ENCODE measurements at places on chromosomes 12 and 14.
A peak's percentile ranks its signal among the peaks of the same experiment; 100 is the strongest.

DNA sequence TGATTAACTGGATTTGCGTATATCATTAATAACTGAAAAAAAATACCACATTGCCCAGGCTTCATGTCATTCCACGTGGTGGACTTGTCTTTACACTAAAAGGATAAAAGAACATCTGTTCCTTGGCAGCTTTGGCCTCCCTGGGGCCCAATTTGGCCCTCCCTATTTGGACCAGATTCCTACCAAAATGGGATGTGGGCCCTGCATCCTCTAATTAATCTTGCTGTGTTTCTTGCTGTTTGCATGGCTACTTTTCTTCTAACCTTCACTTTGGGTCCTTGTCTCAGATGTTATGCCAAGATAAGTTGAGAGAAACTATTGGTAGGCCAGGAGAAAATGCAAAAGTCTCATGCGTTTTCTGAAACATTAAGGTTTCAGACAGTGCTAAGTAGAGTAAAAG, 57.5 kb downstream of the PTHLH start:
- DNase-seq, result no peak

DNA sequence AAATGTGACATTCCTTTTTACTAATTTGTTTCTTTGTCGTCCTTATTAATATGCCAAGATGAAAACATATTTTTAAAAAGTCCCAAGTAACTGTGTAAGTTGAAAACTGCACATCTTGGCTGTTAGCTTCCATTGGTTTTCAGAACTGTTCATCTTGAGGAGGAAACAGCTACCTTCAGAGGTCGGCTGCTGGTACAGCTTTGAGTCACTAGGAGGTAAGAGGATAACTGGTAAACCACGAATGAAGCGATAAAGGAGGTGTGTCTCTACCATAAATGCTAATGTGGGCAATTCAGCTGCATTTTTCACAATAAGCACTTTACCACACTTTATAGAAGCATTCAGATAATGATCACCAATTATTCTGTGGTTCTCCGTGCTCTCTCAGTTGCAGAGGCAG, 137.5 kb upstream of the KRAS start:
- no peak for DNase-seq

- DNase-seq, result no peak
Observed at GRCh38 chr14:51697848-51698247, 46.1 kb downstream of the FRMD6 start.

DNA sequence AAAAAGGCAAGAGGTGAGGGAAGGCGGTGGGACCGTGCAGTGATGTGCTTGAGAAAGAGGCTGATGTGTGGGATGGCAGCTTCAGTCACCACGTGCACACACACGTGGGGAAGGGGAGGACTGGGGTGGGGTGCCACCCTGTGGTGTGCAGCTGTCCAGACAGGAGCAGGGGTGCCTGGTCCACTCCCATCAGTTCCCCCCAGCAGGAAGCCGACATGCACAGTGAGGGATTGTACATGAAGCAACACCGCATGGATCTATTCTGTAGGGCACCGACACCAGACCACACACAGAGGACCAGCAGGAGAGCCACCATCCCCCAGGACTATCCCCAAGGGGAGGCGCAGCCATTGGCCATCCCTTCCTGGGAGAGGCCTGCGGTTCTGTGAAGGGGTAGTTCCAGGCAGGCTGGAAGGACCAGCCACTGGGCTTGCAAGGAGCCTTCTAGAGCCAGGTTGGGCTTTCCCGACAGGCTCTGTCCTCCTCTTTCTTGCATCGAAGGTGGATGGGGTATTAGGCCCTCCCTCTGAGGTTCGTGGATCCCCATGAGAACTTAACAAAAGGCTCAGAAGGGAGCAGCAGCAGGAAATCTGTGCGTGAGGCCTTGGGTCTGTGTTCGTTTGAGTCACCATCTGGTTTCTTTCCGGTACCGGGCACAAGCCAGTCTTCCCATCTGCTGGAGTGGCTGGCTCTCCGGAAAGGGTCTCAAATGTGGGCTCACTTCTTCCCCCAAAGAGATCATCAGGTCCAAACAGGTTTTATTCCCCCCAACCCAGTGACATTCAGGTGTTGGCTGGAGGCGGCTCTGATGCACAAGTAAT, 59.8 kb downstream of the PLEKHG3 start:
- no peak for DNase-seq

GRCh38 chr12:50186681-50187080, 19.5 kb upstream of the CERS5 start:
- no peak for DNase-seq

DNA sequence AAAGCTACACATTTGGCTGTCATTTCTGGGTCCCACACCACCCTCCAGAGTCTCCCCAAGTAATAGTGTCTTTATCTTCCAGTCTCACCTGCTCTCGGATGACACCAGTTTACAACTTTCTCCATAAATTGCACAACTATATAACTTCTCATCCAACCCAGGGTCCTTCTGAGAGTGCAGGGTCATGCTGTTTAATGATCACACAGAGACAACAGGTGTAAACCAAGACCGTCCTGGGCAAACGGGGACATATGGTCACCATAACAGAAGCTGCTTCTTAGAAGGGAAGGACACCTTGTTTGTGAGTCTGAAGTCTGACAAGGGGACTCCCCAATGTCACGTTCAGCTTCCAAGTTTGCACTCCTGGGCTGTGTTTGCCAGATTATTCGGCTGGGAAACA, 74.3 kb downstream of the MAP1LC3B2 start:
- DNase-seq, result no peak

- DNase-seq, result no peak
Observed at GRCh38 chr14:64729386-64730060, 25.3 kb downstream of the PLEKHG3 start.

GRCh38 chr12:71731439-71732356, 23.0 kb upstream of the RAB21 start:
- no peak for DNase-seq

DNA sequence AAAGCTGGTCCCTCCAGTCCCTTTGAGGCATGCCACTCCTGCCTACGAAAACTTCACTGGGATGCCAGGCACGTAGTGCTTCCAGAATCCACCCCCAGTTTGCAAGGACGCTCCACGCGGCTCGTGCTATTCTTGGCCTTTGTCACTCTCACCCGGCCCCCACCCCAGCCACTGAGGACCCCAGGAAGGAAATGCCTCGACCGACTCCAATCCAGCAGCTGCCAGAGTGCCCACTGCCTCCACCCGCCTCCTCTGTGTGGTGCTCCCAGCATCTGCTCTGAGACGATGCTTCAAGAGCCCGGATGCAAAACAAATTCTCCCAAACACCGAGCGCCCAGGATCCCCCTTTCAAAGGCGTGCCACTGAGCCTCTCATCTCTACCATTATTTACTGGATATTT, 123.9 kb downstream of the RFLNA start:
- no peak for DNase-seq

GRCh38 chr14:25026476-25027137, 23.3 kb downstream of the STXBP6 start:
- DNase-seq, result no peak

DNA sequence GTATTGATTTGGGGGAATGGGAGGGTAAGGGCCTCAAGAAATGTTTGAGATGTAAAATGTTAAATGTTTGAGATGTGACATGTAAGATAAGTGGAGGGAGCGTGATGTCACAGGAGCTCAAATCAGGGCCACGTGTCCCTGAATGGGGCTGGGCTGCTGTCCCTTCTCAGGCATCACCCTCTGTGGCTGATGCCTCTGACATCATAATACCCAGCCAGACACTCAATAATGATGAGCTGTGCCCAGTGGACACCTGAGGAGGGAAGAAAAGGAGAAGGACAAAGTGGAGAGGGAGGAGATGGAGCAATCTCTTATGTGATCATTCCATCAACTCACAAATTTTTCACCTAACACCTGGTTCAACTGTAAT, 120.8 kb downstream of the SAMD4A start:
- no peak for DNase-seq

DNA sequence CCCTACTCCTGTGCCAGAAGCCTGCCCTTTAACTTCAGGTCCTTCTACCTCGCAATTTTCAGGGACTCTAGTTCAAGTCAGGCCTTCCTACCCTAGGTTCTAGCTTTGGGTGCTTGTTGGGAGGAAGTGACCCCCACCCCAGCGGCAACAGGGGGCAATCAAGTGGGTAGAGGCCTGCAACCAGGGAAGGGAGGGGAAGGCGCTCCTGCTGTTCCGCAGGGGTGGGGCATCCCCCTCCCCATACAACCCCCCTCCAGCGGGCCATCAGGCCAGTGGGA, 204 bp upstream of the PRPH start:
- no peak for DNase-seq

DNA sequence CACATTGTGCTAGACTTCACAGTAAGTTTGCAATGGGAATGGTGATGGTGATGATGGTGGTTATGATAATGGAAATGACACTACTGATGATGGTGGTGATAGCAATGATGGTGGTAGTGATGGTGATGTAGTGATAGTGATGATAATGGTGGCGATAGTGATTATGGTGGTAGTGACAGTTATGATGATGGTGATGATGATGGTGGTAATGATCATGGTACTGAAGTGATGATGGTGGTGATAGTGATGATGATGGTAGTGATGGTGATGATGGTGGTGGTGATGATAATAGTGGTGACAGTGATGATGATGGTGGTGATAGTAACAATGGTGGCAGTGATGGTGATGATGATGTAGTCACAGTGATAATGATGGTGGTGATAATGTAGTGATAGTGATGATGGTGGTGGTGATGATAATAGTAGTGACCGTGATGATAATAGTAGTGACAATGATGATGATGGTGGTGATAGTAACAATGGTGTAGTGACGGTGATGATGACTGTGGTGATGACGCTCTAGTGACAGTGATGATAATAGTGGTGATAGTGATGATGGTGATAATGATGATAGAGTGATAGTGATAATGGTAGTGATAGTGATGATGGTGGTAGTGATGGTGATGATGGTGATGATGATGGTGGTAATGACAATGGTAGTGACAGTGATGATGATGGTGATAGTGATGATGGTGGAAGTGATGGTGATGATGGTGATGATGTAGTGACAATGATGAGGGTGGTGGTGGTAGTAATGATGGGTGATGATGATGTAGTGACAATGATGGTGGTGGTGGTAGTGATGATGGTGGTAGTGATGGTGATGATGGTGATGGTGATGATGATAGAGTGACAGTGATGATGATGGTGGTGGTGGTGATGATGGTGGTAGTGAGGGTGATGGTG, 222.9 kb upstream of the PWP1 start:
- no peak for DNase-seq

DNA sequence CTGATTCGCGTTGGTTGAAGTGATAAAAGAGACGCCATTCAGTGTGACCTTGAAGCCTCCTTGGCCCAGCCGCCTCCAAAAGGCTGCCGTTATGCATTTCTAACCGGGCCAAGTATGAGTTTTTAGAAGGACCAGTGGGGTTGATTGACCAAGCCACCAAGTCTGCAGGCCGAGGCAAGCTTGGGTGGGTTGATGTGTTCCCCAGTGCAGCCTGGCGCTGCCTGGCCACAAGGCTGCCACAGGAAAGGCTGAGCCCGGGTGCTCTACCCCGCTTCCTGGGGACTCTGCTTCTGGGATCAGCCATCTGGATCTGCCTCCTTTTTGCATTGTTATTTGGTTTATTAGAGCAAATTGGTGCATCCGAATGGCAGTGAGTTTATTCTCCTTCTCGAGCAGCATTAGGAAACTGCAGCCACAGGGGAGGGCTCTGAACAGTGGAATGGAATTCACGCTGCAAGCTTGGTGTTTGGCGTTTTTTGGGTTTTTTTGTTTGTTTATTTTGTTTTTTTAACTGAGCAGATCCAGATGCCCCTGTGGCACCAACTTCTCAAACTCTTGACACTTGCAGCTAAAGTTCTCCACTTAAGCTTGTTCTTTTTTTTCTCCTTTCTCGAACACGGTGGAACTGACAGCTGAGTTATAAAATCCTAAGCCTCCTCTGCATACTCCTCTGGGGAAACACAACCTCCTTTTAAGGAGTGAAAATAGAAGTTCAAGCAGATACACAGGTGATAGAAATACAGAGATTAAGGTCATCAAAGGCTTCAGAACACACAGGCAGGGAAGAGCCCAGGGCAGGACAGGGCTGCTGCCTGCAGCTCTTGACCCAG, 145.4 kb upstream of the FKBP4 start:
- no peak for DNase-seq

DNA sequence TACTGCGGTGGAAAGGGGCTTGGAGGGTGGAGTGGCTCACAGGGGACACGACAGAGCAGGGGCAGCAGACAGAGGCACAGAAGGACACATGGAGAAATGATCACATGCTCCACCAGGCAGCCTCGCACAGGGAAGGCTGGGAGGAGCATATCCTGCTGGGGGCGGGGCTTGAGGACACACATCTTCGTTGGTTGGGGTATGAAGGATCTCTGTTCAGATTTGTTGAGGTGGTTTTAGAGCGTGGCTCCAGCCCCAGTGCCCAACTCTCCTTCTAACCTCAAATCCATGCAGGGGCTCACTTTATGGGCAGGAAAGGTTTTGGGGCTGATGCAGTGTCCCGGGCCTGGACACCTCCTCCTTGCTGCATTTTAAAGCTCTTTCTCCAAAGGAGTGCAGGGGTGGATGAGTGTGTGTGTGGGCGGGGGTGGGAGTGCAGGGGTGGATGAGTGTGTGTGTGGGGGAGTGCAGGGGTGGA, 733 bp upstream of the P3H3 start:
- DNase-seq, result peak; percentile 63

DNA sequence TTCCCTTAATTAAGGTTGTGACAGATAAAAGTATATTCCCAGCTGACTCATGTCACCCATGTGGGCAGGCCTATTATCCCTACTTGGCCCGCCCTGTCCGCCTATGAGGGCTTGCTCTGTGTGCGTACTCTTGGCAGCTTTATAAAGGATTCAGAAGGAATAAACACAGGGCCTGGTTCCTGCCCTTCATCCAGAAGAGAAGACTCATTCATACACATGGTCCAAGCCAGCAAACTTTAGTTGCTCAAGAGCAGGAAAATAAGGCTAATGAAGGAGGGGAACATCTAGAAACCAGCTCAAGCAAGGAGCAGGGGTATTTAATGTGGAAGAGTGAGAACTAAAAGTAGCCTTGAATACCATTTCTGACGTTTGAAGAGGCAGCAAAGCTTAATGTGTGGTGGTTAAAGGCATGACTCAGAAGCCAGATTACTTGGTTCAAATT, 141.9 kb downstream of the CRADD start:
- no peak for DNase-seq

- DNase-seq, result no peak
Observed at GRCh38 chr12:76554405-76555230, 5.0 kb downstream of the OSBPL8 start.

- no peak for DNase-seq
Observed at GRCh38 chr14:102910442-102910841, 12.0 kb upstream of the AMN start.

DNA sequence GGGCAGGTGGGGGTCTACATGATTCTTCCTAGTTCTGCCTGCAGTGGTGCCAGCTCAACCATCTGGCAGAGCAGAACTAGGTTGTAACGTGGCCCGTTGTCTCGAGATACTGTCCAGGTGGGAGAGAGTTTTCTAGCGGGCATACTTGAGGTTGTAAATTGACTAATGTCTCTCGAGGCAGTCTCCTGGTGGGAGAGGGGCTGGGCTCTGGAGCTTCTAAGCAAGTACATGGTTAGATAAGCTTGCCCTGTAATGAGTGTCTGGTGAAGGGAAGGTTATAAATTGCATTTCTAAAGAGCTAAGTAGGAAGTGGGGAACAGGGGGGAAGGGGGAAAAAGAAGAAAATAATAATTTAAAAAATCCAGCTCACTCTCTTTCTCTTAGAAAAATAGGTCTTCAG, 18.1 kb downstream of the BDKRB1 start:
- no peak for DNase-seq

All from thoracic aorta (tissue), 2 donors.